ENCODE measurements at places on chromosomes 5 and 9. TPM values are rescaled to one million over a fixed set of nuclear protein-coding genes. Genes with fewer than 3 reads are reported as not detected.

Gene C1QTNF2
- not detected for total RNA-seq

GRCh38 chr9:120643061-120643460 is 63.1 kb upstream of the CDK5RAP2 start:
- DNase-seq, result no peak
- H3K27me3 ChIP-seq, result no peaks in the 10 kb centered on the region
- no peak overlapping the region for H3K4me3 ChIP-seq
- no peaks in the 10 kb centered on the region for H3K4me1 ChIP-seq
- H3K27ac ChIP-seq, result no peak overlapping the region
- no peaks in the 10 kb centered on the region for H3K36me3 ChIP-seq

DNA sequence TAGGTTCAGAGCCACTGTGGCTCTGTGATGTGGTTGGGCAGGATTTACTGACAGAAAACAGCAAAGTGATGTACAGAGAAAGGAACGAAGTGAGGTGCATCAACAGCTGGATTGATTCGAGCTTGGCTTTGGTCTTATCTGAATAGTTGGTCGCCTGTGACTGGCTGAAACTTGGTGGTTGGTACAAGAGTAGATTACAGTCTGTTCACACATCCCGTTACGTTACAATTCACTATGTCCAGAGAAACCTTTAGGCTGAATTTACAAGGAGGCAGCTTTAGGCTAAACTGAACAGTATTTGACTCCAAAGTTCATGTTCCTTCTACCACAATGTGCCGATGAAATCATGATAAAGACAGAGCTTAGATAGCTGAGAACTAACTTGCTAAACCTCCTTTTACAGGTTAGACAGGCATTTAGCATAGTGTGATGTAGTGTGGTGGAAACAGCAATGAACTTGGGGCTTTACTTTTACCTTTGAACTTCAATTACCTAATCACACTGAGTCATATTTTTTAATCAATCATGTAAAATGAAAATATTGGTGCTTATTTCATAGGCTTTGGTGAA is 210.2 kb upstream of the PUM3 start:
- H3K4me1 ChIP-seq, result no peaks in the 10 kb centered on the region
- H3K27ac ChIP-seq, result no peak overlapping the region
- no peak for DNase-seq

GRCh38 chr9:87381746-87382145 is 115.9 kb upstream of the DAPK1 start:
- no peaks in the 10 kb centered on the region for H3K36me3 ChIP-seq
- H3K4me1 ChIP-seq, result no peaks in the 10 kb centered on the region
- DNase-seq, result no peak
- no peak overlapping the region for H3K4me3 ChIP-seq
- no peaks in the 10 kb centered on the region for H3K27me3 ChIP-seq
- H3K27ac ChIP-seq, result no peak overlapping the region
